GF-D8 (cell line): ENCODE measurements at places on chromosomes 6 and 20.
A peak's percentile ranks its signal among the peaks of the same experiment; 100 is the strongest.

- DNase-seq: no peak
These were observed 121.9 kb downstream of the INSM1 start for GRCh38 chr20:20489648-20490341.

DNA sequence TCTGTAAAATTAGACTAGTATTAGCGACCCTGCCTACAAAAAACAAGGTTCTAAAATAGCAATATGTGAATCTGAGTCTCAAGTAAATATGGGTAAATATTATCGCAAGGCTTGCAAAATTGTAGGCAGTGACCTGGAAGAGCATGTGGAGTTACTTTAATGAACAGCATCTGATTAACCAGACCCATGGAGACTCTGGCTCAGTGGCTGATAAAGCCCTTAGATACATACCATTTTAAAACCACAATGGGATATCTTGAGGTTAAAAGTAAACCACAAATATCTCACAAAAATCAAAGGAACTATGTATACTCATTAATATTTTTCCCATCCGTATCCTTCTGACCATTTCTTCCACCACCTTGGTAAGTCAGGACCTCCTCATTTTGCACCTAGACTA, 187.0 kb downstream of the MTFR2 start:
- no peak for DNase-seq

DNA sequence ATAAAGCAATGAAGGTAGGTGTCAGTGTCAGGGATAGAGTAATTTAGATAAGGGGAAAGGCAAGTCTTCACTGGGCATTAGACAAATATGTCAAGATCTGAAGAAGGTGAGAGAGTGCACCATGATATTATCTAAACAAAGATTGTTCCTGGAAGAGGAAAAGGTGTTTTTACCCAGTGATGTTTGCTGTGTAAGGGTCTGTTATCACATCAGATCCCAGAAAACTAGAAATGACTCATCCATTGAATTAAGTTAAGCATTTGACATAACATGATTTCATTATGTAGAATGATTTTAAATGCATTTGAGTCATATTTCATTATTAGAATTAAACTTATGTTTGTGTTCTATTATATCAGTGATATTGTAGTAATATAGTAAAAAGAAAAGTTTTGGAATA, 1279.5 kb upstream of the CITED2 start:
- no peak for DNase-seq

DNA sequence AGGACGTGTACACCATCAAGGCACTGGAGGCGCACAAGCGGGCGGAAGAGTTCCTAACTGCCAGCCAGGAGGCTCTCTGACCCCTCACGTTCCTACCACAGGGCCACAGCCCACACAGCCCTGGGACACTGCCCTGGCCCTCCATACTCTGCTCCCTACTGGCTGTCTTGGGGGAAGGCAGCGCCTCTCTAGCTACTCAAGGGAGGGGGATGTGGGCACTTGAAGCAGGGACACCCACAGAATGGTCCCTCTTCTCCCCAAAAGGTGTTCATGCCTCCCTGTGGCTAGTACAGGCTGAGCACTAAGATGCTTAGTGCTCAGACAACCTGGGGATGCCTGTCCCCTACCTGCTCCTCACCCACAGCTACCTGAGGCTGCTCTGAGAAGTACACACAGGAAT, 2.5 kb downstream of the MEA1 start:
- no peak for DNase-seq

DNA sequence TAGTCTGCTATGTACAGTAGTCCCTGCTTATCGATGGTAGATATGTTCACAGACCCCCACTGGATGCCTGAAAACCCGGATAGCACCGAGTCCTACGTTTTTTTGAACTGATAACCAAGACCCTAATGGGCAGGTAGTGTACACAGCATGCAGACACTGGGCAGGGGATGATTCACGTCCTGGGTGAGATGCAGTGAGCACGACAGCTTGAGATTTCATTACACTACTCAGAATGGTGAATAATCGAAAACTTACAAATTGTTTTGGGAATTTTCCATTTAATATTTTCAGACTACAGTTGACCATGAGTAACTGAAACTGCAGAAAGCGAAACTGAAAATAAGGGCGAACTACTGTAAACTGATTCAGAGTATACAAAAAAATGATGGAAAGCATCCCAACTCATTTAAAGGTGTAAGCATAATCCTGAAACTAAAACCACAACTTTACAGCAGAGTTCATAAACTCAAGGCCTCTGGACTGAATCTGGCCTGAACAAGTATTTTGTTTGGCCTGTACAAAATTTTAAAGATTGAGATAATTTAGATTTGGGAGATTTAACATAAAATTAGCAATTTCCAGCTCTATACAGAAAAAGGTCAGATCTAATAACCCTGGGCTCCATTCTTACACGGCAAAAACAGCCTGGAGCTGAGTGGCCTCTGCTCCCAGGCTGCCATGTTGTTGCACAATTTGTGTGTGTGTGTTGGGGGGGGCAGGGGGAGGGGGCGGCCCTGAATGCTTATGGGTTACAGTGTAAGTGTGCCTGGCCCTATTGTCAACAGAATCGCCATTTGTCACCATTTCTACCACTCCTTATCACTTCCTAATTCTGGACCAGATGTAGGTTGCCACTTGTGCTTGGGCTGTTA, 34.9 kb downstream of the RNF24 start:
- no peak for DNase-seq

DNA sequence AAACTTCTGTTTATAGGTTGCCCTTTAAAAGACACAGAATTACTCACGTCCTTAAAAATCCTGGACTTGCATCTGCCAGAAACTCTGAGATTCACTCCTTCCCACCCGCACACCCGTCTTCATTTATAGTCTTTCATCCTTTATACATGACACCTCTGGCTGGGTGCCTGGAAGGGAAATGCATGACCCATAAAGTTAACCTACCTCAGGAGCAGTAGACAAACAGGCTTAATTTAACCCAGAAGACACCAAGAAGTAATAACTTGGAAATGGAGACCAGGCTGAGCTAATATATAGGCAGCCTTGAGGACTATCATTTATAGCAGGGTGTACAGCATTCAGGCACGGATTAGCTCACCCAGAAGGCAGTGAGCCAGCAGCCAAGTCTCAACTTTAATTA, 429.0 kb upstream of the NRSN1 start:
- no peak for DNase-seq

GRCh38 chr6:33288921-33289783, at the start of the genes PFDN6 and WDR46:
TSS of gene PFDN6 (plus strand) at chr6:33289601. CDS start at chr6:33289857, 256 bp downstream.
TSS of gene WDR46 (minus strand) at chr6:33289239. CDS start at chr6:33289170, 69 bp downstream.
- peak; percentile 89 for DNase-seq

DNA sequence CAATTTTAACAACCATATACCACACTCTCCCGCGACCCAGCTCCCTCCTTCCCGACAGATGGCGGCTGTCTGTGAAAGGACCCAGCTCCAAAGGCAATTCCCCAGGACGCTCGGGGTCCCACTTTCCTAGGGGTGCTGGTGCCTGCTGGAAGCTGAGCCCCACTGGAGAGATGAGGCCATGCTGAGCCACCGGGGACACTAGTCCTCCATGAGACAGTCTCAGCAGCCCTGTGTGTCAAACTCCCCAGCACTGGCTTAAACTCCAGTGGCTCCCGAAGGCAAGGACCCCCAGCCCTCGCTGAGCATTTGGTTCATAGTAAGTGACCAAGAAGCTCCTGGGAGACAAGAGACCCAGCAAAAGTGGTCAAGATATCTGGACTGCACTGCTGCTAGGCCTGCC, 52.1 kb downstream of the SLC2A10 start:
- DNase-seq: no peak

GRCh38 chr6:7805078-7805849, 79.4 kb downstream of the BMP6 start:
- DNase-seq: no peak

- DNase-seq: no peak
These were observed 33.1 kb downstream of the CDH4 start for GRCh38 chr20:61285152-61285645.

DNA sequence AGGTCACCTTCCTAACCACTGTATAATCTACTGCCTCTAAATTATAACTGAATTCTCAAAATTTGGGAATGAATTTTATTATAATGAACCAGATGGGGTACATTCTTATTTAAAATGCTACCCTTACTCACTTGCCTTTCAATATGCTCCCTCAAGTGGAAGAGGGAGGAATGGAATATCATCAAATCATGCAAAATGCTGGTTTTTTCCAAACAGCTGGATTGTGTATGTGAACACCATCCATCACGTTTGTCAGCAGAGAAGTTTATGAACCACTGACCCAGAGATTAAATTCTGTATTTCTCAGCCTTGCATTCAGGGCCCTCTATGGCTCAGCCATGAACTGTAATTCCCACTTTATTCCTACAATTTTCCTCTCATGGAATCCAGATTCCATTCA, 40.5 kb downstream of the CBLN4 start:
- DNase-seq: no peak

- no peak for DNase-seq
These were observed 33.2 kb upstream of the PNISR start for GRCh38 chr6:99458319-99458718.

DNA sequence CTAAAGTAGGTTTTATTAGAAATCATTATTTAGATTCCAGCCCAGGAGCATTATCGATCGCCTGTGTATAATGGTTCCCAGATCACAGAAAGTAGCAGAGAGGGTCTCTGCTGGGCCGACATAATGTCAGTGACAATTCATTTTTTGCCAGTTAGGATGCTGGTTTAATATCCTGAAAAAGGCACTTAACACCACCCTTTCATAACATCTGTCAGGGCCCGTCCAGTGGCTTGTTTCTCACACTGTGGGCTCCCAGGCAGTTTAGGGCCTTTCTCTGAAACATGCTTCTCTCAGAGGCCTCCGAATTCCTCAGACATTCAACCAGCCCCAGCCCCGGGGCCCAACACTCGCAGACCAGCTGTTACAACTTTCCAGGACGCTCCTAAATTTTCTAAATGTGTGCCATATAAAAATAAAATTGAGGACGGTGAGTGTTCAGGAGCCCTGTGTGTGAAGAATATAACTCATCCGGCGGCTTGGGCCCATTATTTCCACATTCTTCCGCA, 108.6 kb upstream of the EYA4 start:
- DNase-seq: no peak

- peak; percentile 22 for DNase-seq
These were observed 11.5 kb upstream of the MEP1A start for GRCh38 chr6:46781478-46782378.

GRCh38 chr20:44288252-44288651, 22.8 kb downstream of the FITM2 start:
- DNase-seq: no peak

DNA sequence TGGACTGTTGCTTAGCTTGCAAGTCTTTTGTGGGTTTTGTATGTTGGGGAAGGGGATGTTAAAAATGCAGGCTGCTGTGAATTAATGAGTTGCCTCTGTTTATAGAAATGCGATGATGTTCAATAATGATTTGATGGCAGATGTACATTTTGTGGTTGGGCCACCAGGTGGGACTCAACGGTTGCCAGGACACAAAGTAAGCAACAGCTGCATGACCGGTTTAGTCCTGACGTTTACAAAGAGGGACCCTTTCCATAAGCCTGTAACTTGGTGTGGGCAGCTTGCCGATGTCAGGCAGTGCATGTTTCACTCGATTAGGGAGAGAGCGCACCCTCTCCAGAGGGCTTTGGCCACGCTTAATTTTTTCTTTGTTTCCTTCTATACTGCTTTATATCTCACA, 1.3 kb downstream of the BTBD3 start:
- peak; percentile 9 for DNase-seq

DNA sequence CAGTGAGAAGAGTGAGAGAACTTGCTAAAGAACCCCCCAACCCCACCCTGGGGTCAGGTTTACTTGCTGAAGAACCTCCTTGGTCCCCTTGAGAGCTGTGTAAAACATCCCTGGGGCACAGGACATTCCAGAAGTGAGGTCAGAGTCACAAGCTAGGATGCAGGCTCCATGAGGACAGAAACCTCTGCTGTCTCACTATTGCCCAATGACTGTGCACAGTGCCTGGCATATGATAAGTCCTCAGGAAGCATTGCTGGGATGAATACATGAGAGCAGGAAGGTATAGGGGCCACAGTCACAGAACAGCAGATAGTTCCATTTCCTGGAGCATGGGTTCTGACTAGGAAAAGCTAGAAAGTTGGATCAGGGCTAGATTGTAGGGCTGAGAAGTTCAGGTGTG, 18.4 kb downstream of the NT5E start:
- DNase-seq: no peak

DNA sequence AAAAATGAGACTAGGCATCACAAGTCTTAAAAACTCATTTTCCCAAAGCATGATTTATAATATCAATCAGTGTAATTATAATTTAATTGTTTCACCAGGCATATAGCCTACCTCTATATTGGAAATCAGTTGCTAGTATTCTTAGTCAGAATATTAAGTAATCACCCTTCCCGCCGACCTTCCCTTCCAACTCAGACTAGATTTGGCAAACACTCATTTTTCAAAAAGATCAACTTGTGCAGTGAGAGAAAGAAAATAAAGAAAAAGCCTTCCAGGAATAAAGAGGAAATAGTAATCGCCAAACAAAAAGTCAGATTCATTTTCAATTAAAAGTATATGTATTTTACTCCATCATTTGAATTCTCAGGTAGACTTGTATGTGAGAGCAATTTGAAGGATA, 1.9 kb upstream of the BMP5 start:
- no peak for DNase-seq

GRCh38 chr20:55893031-55893430, 112.3 kb downstream of the CBLN4 start:
- DNase-seq: no peak

DNA sequence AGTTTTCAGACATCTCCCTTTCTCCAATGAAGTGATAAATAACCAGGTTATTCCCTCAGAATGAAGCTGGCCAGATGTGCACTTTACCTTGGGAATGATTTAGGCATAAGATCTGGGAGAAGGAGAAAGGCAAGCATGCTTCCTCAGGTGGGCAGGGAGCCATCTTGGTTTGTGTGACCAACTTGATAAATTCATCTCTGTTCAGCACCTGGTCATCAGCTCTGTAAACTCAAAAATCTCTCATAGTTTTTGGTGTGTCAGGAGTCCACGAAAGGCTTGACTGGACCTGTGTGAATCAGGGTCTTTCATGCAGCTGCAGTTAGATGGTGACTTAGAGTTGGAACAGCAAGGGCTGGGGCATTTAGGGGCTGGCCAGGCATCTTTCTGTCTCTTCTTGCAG, 24.5 kb downstream of the ENPP1 start:
- DNase-seq: no peak

DNA sequence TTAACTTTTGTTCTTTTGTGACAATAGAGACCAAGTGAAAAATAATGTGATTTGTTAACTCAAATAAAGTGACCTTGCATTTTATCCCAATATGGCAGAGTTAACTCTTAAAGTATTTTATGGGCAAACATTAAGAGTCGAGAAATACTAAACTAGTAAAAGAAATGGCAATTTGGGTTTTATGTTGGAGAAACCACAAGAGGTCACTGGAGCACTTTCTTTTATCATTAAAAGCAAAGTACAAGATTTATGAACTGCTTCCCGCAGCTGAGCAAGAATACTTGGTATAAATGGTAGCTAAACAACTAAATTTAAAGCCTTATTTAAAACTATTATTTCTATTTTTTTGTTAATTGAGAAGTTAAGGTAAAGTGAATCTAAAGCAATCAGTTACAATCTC, 33.5 kb upstream of the MCM9 start:
- DNase-seq: peak; percentile 7
